ENCODE measurements at places on chromosomes 1 and 21.

GRCh38 chr1:44220001-44220751 is 6.9 kb downstream of the DMAP1 start:
- DNase-seq, result no peak

DNA sequence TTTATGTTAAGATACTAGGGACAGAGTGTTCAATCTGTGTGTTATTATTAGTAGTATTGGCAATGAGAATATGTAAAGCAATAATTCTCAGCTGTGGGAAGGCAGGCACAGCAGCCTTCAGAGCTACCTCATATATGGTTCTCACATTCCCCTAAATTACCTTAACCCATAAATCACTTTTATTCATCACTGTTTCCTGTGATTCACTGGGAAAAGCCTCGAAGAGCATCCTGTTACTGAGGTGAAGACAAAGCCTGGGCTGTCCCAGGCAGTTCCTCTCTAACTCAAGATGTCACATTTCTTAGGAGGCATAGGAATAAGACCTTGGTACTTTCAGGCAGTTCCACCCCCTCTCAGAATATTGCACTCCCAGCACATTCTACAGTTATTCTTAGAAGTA is 965.7 kb downstream of the NCAM2 start:
- no peak for DNase-seq

GRCh38 chr1:78586572-78586971 is 33.7 kb upstream of the IFI44L start:
- DNase-seq, result no peak

DNA sequence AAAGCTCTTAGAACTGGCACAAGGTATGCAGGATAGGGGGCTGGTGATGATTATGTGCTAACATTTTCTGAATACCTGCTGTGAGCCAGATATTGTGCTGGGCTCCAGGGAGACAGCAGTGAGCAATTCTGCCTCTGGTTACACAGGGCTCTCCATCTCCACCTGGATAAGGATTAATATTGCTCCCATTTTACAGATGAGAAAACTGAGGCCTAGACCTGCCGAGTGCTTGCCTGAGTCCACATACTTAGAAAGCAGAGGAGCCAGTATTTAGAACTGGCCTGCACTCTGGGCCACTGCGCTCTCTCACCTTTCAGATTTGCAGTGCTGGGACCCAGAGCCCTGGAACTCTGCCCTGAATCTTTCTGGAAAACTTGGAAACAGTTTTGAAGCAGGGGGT is 167.2 kb upstream of the KLHDC7A start:
- no peak for DNase-seq

GRCh38 chr1:223209992-223210787 is 67.1 kb upstream of the TLR5 start:
- DNase-seq, result no peak

DNA sequence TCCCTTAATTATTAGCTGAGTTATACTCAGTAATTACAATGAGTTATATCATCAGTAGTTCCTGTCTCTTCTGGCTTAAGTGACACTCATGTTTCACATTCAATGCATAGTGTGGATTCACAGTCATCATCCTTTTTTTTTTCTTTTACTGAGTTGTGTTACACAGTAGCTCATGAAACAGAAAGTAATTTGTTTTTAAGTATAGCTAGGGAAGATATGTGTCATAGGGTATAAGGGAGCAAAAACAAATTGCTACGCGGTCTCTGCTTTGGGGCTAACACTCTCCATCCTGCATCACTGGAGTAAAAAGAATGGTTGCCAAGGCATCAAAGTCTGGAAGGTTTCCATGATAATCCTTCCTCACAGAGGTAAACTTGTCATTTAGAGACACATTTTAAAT is 971.7 kb upstream of the NCAM2 start:
- no peak for DNase-seq

GRCh38 chr21:43894206-43894577 is 29.2 kb downstream of the AGPAT3 start:
- DNase-seq, result no peak

DNA sequence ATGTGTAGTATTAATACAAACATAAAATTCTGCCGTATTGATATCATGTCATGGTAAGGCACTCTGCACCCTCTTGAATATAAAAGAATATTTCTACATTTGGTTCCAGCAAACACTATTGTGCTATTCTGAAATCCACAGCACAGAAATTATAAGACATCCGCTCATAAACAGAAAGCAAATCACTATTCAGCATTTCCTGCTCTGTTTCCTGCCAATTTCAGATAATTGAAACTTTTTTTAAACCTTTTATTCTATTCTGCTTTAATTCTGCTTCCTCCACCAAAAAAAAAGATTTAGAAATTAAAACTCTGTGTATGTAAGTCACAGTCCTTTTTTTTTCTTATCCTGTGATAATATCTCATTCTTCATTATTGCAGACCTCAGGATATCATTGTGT is 39.6 kb upstream of the PLEKHO1 start:
- DNase-seq, result no peak

DNA sequence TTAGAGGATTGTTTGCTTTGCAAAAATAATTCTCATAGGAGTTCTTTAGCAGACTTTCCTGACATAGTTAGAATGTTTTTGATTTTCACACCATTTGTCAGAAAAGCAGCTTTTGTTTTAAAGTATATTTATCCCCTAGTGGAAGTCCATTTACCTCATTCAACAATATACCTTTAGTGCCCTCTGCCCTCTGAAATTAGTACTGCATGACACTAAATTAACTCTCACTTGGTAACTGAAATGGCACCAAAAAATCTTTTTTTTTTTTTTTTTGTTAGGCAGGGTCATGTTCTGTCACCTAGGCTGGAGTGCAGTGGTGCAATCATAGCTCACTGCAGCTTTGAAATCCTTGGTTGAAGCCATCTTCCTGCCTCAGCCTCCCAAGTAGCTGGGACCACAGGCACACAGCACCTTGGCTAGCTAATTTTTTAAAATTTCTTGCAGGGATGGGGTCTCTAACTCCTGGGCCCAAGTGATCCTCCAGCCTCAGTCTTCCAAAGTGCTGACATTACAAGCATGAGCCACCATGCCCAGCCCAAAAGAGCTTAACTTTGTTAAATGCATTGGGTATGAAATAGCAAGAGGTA is 13.6 kb downstream of the LRRC42 start:
- DNase-seq, result no peak

GRCh38 chr21:41827951-41828883 is 50.9 kb downstream of the PRDM15 start:
- no peak for DNase-seq
